Activated T-cell treated with anti-CD3 and anti-CD28 coated beads for 48 hours (primary cell): ENCODE measurements at places on chromosomes 3 and 15.

DNA sequence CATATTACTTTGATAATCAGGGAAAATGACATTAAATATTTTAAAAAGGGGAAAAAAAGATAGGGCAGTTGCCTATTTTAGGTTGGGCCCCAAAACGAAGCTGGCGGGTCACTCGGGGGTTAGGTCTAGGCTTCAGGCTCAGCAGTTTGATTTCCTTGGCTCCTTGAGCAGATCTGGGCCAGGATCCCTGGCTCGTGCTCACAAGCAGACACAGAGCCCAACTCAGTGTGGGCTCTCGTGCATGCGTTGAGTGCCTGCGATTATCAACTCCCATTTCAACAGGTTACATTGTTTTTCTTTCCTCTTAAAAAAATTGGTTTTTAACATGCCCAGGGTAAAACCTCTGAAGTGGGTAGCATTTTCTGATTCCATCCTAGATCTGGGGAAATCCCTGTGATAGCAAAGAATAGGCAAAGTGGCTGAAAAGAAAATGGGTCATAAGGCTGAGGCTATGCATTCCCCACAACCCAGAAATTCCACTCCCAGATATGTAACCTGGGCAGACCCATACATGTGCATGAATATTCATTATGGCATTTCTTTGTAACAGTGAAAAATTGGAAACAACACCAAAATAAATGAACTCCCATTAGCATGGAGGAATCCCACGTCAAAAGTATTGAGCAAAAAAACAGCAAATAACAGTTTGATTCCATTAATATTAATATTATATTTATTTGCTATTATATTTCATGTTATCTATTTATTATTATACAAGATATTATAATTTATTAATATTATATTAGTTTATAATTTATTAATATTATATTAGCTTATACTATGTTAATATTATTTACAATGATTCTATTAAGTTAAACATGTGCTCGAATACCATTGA, 27.8 kb downstream of the FAM43A start:
- DNase-seq, result no peak

GRCh38 chr3:32873531-32874130, 55.8 kb downstream of the TRIM71 start:
- DNase-seq, result no peak

DNA sequence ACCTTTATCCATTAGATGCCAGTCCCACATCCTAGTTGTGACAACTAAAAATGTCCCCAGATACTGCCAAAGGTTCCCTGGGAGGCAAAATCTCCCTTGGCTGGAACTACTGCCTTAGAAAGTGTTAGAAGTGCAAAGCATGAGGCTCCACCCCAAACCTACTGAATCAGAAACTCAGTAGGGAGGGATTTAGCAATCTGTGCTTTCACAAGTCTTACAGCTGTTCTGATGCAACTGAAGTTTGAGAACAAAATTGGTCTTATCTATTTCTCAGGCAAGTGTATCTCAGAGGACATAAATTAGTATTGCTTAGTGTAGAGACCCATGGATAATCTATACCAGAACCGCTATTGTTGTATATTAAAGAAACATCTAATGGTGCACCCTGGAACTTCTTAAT, 70.2 kb downstream of the CLDN1 start:
- DNase-seq, result no peak

DNA sequence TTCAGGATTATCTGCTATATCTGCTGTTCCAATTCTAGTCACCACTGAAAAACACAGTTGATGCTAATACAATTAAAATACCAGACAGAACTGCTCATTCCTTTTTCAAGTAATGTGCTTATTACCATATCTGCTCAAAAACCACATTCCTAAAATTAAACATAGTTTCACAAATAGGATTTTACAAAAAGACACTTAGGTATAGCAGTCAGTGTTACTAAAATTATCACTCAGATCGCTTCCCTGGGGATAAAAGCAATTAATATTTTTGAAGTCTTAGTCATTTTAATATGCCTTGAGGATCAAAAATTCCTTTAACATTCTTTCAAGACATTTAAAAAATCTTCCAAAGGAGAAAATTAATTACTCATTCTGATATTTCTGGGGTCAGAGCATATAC, 71.5 kb downstream of the RAD18 start:
- DNase-seq, result no peak

DNA sequence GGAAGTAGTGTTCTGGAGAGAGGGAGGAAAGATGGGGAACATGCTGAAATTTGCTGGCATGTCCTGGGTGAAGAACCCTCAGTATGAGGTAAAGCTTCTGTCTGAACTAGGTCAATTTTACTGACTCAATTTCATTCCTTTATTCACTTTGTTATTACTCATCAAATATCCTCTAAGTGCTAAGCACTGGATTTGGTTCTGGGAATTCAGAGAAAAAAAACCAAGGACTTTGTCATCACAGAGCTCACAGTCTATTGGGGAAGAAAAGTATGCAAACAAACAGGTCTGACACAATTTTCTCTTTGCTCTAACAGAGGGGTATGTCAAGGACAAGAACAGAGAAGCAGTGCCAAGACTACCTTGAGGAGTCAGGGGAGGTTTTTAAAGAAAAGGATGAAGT, 68.0 kb downstream of the TFG start:
- DNase-seq, result no peak
